ENCODE measurements at places on chromosomes 12 and 14.

DNA sequence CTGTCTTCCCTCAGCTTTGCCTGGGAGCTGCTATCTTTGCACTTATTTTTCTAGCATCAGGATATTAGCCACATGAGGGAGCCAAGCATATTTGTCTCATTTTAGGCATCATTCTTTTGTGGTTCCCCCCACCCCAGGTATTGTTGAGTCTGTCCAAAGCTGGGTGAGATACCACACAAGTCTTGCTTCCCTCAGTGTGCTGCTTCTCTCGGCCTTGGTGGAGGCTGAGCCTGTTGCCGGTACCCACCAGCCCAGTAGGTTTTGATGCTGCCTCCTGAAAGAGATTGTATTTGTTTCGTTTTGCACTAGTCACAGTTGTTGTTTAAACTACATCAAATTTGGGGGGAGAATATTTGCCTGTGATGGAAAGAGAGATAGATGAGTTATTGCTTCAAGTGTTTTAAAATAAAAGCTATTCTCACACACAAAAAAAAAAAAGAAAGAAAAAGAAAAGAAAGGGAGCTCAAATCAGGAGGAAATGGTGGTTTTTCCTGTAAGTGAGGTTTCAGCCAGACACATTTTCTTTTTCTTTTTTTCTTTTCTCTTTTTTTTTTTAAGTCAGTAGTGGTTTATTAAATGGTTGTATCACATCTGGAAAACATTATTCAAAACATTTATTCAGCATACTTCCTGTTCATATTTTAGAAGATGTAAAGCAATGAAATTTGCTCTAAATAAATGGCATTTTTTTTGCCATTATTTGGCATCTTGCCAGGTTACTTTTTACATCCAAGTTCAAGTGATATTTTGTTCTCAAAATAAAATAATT lies 58.5 kb downstream of the SLC4A8 start:
- no peaks in the 10 kb centered on the region for H3K27me3 ChIP-seq
- 0 out of 2 replicates have a peak, but pooled peaks cover 3% of the 10 kb centered on the region for H3K4me1 ChIP-seq
- peaks cover 2% of the 10 kb centered on the region for H3K36me3 ChIP-seq
- no peak overlapping the region for H3K4me3 ChIP-seq
- peak; percentile 11 for DNase-seq

GRCh38 chr12:99914206-99914605 lies 70.5 kb downstream of the ANKS1B start:
- DNase-seq: no peak
- no peaks in the 10 kb centered on the region for H3K27me3 ChIP-seq
- H3K27ac ChIP-seq: no peak overlapping the region
- H3K4me3 ChIP-seq: no peak overlapping the region
- peaks cover 33% of the 10 kb centered on the region for H3K4me1 ChIP-seq
- no peaks in the 10 kb centered on the region for H3K36me3 ChIP-seq

DNA sequence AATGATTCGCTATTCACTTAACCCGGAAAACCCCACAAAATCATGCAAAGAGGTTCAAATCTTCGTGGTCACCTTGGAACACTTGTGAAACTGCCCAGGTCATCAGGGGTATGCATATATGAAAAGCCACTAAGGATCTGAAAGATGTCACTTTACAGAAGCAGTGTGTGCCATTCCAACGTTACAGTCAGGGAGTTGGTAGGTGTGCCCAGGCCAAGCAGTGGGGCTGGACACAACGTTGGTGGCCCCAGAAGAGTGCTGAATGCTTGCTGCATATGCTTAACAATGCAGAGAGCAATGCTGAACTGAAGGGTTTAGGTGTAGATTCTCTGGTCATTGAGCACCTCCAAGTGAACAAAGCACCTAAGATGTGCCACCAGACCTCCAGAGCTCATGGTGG lies 51.1 kb upstream of the EIF5 start:
- no peak for DNase-seq
- no peaks in the 10 kb centered on the region for H3K27me3 ChIP-seq
- H3K36me3 ChIP-seq: no peaks in the 10 kb centered on the region
- H3K27ac ChIP-seq: no peak overlapping the region
- H3K4me3 ChIP-seq: no peak overlapping the region

- no peak overlapping the region for H3K27ac ChIP-seq
- DNase-seq: no peak
- no peaks in the 10 kb centered on the region for H3K27me3 ChIP-seq
- no peak overlapping the region for H3K4me3 ChIP-seq
- no peaks in the 10 kb centered on the region for H3K36me3 ChIP-seq
- peaks cover 11% of the 10 kb centered on the region for H3K4me1 ChIP-seq
Measured at GRCh38 chr12:20631711-20632110, 63.4 kb upstream of the SLCO1C1 start.

- no peaks in the 10 kb centered on the region for H3K27me3 ChIP-seq
- H3K4me3 ChIP-seq: no peak overlapping the region
- no peak overlapping the region for H3K27ac ChIP-seq
- no peak for DNase-seq
- H3K36me3 ChIP-seq: no peaks in the 10 kb centered on the region
Measured at GRCh38 chr12:18850752-18851151, 112.8 kb downstream of the CAPZA3 start.

DNA sequence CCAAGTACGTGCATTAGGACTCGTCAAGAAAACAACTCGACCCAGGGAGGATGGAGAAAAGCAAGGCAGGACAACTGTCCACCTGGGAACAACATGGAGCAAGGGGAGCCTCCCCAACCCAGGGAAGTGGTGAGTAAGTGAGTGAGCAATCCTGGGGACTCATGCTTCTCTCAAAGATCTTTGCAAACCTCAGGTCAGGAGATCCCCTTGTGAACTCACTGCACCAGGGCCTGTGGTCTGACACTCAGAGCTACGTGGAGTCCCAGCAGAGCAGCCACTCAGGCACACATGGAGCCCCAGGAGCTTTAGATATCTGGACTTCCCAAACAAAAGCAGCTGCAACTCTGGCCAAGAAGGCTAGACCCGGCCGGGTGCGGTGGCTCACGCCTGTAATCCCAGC lies 12.2 kb upstream of the OR5AU1 start:
- H3K4me1 ChIP-seq: no peaks in the 10 kb centered on the region
- no peak overlapping the region for H3K27ac ChIP-seq
- no peak overlapping the region for H3K4me3 ChIP-seq
- no peaks in the 10 kb centered on the region for H3K27me3 ChIP-seq
- H3K36me3 ChIP-seq: no peaks in the 10 kb centered on the region

- no peaks in the 10 kb centered on the region for H3K36me3 ChIP-seq
- no peak for DNase-seq
- peaks cover 7% of the 10 kb centered on the region for H3K4me1 ChIP-seq
- no peak overlapping the region for H3K4me3 ChIP-seq
- H3K27me3 ChIP-seq: no peaks in the 10 kb centered on the region
Measured at GRCh38 chr14:34250959-34251358, 211.1 kb downstream of the SPTSSA start.

DNA sequence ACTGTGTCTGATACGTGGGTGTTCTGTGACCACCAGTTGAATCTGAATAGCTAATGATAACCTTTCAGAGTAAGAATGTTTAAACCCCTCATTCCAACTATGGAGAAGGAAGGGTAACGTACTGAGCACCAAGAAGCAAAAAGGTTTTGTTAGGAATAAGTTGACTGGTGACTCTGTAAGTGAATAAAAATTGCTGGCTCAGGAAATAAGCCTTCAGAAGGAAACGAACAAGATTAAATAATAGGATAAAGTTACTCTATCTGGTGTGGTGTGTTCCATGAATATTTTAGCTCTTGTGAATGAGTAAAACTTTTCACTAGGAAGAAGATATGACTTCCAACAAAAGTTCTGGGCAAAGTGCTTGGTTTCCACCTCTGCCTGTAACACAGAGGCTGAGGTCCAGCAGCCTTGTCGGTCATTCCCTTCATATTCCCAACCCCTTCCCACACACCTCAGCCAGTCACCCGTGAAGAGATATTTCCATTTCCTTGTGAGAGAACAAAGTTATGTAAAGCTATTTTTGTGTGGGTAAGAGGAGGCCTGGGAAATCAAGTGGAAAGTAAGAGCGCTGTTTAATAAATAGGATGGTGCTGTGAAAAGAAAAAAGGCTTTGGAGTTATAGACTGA lies 47.1 kb downstream of the ARF6 start:
- no peak overlapping the region for H3K4me3 ChIP-seq
- DNase-seq: no peak
- H3K4me1 ChIP-seq: peaks cover 2% of the 10 kb centered on the region
- no peaks in the 10 kb centered on the region for H3K27me3 ChIP-seq

DNA sequence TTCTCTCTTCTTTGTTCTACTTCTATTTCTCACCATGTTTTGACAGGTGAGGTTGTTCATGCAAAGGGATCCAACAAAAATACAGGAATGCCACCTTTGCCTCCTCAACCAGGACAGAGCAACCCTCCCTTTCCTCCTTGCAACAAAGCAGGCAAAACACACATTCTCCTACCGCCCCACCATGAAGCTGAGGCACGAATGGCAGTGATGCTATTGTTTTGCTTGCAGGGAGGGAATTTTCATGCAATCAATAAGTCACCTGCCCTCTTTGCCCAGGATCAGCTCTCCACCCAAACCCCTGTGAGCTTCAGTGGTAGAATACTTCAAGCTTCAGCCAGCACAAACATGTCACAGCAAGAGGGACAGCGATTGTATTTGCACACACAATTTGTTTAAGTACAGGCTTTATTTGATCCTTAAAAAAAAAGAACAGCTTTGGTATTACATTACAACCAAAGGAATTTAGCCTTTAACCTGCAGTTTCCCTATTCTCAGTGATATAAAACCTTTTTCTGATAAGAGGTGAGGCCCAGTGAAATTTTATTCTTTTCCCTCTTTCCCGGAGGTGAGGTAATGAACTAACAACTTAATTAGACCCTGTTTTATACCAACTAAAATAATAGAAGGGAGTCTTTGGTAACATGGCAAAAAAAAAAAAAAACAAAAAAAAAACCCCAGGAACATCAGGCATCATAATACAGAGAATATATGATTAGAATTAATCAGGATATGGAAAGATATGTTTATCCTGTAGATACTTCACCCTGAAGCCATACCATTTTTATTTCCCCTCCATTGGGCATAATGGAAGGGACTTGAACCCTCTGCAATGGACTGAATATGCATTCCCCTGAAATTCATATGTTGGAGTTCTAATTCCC lies 87.0 kb upstream of the EEA1 start:
- peak; percentile 81 for DNase-seq
- no peaks in the 10 kb centered on the region for H3K27me3 ChIP-seq
- peaks cover 5% of the 10 kb centered on the region for H3K36me3 ChIP-seq
- H3K4me3 ChIP-seq: no peak overlapping the region
- peak overlapping the region; percentile 89 for H3K27ac ChIP-seq

DNA sequence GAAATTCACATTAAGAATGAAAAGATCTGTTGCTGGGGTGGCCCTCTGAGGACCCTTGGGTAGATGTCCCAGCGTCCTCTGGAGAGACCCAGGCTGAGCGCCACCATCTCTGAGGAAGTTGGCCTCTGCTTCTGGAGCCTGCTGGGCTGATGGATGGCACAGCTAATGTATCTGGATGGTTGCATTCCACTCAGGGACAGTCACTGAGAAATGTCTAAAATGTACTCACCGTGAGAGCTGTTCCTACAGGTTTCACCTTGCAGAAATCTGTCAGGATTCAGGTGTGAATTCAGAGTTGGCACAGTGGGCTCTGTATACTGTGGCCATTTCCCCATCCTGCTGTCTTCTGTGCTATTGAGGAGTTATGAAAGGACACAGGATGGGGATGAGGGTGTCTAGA lies 247.2 kb downstream of the AACS start:
- H3K4me1 ChIP-seq: no peaks in the 10 kb centered on the region
- H3K27ac ChIP-seq: no peak overlapping the region
- DNase-seq: no peak
- no peaks in the 10 kb centered on the region for H3K27me3 ChIP-seq

- H3K4me3 ChIP-seq: no peak within 1 kb of the TSS
- no peak for DNase-seq
- no peaks in the 10 kb centered on the region for H3K27me3 ChIP-seq
- H3K36me3 ChIP-seq: no peaks in the 10 kb centered on the region
- no peaks in the 10 kb centered on the region for H3K4me1 ChIP-seq
Measured at GRCh38 chr12:6788972-6789924, at the start of gene CD4. CD4 (plus strand) TSS chr12:6789528; CDS start chr12:6800139, 10,611 bp downstream.
